ENCODE measurements at places on chromosomes 12 and 14. TPM values are rescaled to one million over a fixed set of nuclear protein-coding genes. Genes with fewer than 3 reads are reported as not detected.

The SPIC gene
- not detected for total RNA-seq

The ESRRB gene
- 0.16 TPM for total RNA-seq

- DNase-seq: peak; percentile 27
Observed at GRCh38 chr14:105883066-105884005, 357.0 kb downstream of the TMEM121 start.

GRCh38 chr14:59631237-59631636, 54.6 kb upstream of the CCDC175 start:
- DNase-seq: no peak

- DNase-seq: no peak
Observed at GRCh38 chr14:54285030-54285429, 111.8 kb upstream of the CDKN3 start.

DNA sequence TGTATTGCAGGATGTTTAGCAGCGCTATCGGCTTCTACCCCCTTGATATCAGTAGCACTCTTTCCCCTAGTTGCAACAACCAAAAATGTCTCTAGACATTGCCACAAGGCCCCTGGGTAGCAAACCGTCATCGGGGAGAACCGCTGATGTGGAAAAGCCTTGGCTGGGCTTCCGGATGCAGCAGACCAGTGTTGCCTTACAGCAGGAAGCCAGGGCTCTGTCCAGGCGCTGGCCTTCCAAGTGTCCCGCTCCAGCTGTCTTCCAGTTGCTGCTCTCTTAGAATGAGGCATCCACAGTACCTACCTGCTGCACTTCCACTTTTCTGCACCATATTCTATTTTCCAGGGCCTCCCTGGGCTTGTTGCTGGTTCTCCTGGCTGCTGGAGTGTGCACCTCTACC, 22.6 kb upstream of the SLC10A1 start:
- no peak for DNase-seq

All from mesothelial cell of epicardium (in vitro differentiated cells).